SIG-M5 (cell line): ENCODE measurements at places on chromosomes 13 and 19.

- DNase-seq, result no peak
These were observed 173.2 kb downstream of the FLT1 start for GRCh38 chr13:28321756-28322155.

DNA sequence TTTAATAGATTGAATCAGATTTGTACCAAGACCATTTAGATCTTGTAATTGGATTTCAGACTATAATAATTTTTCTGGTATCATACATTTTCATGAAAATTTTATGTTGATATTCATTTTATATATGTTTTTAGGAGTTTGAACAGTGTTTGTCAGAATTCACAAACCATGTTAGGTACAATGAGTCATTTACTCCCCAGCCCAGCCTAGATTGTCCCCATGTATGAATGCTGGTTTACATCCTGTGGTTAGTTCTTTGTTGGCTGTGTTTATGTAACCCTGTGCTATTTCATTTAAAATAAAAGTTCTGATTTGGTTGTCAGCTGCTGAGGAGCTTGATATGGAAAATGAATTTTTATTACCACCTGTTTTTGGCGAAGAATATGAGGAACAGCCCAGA, 96.7 kb downstream of the GJA3 start:
- no peak for DNase-seq

- DNase-seq, result no peak
These were observed 30.7 kb upstream of the NFIC start for GRCh38 chr19:3335431-3336350.

DNA sequence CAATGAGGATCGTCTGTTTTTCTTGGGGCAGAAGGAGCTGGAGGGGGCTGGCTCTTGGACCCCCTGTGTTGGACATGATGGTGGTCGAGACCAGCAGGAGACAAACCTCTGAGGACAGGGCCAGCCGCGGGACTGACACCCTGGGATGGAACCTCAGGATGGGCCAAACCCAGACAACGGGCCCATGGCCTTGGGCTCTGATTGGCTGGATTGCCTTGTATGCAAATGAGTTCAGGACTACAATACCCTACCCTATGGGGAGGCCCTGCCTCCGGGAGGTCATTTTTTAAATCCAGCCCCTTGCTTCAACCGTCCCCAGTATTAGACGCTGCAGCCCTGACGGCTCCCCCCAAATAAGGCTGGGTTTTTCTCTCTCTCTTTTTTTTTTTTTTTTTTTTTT, 22.0 kb downstream of the SLC5A5 start:
- no peak for DNase-seq

DNA sequence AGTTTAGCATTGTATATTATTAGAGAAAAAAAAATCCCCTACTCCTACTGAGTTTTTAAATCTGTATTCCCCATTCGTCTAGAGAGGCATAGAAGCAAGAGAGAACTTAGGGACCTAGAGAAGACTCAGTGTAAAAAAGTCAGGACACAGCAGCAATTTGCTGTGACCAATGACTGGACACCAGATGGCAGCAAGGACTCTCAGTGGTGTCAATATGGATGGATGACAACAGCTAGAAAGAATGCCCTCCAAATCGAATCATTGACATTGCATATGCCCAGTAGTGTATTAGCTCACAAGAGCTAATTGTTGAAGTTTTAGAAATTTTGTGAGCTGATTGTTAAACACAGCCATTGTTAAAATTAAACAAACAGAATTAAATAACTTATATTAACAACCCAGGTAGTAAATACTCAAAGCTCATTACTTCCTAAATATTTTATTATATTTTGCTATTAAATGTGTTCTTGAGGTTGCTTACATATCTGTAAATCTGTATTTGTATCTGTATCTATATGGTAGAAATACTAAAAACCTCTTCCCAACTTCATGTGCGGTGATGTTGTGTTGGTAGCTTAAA, 43.9 kb downstream of the SIAH3 start:
- no peak for DNase-seq

DNA sequence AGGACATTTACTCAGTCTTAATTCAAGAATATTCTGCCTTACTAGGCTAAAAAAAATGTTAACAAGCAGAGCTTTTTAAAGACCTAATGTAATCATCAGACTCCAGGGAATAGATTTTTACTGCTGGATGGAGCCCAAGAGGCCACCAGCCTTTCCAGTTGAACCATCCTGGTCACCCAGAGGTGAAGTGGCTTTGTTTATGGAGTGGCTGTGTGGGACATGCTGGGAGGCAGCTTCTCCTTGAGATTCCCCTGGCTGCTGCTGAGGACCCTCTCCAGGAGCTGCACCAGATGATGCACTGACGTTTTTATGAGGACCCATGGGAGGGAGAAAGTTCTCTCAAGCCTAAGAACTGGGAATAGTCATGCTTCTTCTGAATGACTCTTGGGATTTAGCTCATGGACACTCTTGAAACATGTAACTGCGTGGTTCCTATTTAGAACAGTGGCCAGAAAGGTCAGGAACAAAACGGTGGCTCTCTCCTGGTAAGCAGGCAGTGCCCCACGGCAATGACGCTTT, 205.9 kb upstream of the MIR17HG start:
- no peak for DNase-seq
